ENCODE measurements at places on chromosomes 1 and 21.

DNA sequence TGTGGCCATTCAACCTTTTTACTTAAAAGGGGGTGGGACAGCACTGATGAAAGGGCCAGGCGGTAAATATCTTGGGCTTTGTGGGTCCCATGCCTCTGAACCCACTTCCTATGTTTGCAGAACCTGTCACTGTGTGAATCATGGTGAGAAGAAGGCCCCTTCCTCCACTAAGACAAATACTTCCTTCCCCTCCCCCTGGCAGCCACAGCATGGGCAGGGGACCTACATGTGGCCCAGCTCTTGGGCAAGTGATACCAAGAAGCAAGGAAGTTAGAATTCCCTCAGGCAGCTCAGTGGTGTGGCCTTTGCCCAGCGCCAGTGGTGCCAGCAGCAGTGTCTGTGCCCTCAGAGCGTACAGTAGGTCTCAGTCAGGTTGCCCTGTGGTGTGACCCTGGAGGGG lies 168.6 kb downstream of the TRIM33 start:
- DNase-seq, result no peak

- DNase-seq, result no peak
These were observed 4.1 kb downstream of the RNF223 start for GRCh38 chr1:1069711-1070676.

DNA sequence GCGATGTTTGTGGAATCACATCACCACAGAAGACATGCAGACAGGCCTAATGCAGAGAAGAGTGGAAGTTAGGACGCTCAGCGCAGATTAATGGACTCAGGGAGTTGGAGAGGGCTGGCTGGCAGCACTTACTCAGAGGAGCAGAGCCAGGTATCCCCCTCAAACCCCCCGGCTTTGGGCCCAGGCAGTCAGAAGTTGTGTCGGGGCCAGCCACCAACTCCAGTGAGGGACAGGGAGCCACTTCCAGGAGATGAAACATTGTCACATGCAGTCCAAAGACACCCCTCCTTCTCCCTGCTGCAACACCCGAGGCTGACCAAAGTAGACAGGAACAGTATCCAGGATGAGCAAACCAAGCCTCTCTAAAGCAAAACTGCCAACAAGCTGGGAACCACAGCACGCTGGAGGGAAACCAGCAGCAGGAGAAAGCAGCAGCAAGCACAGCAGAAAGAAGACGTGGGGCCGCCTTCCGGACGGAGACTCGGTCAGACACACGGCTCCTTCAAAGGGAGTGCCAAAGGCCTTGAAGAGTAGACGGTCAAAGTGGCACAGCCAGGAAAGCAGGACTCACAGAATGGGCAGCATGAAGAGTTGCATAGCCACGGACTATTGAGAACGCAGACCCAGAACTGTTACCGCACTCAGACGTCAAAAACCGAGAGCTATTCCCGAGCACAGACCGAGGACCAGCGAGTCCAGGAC lies 149.3 kb downstream of the PCBP3 start:
- DNase-seq, result no peak

DNA sequence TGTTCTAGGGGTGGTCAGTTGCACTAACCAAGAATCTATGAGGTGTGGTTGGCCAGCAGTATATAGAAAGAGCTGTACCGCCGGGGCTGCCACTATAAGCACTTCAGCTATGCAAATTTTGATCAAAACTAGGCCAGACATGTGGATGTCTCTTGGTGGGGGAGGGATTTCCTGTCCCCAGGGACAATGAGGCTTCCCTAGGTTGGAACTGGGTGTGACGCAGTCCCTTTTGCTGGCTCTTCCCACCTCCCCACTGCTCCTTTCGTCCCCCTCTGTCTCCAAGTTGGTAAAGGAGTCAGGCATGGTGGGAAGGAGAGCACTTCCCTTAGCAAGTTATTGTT lies 13.6 kb downstream of the SDCCAG8 start:
- no peak for DNase-seq

GRCh38 chr1:201307760-201308499 lies 24.6 kb downstream of the PKP1 start:
- no peak for DNase-seq

DNA sequence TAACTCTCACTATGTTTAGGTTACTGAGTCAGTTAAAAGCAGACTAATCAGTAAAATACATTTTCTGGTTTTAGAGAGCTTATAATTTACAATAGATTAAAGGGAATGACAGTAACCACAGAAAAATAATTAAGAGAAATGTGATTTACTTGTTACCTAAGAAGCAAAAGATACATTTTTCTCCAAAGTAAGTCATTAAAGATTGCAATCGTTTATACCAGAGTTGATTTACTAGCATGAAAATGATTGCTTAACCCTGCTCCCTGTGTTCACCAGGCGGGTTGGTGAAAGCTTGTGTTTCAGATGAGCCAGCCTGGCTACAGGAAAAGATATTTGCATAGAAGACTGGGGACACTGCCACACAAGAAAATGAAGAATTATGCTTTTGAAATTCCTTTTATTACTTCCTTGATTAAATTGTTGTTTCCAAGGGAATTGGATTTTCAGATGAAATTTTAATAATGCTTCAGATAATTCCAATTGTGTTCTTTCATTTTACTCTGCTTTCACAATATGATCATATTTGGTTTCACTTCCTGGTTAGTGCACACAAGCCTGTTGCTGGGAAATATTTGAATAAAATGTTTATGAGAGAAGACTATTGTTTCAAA lies 27.9 kb downstream of the LRRC8B start:
- no peak for DNase-seq

DNA sequence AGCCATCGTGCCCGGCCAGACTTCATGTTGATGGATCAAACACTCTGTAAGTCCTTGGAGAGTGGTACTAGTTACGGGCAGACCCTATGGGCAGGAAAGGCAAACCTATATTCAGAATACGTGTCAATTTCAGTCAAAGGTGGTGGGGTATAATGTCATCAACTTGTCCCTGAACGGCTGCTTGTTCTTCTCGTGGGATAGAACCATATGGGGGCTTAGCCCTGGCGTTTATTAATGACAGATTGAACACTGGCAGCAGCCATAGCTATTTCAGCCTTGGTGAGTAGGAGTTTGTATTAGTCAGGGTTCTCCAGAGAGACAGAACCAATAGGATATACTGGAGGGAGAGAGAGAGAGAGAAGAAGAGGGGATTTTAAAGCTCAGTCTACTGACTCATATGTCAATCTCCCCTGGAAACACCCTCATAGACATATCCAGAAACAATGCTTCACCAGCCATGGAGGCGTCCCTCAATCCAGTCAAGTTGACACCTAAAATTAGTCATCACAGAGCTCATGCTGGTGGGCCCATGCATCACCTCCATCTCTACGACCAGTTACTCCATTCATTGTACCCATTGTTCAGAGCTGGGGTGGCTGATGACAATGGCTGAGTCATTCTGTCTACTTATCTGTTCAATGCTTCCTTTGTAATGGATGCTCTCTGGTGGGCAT lies 16.1 kb upstream of the AQP10 start:
- no peak for DNase-seq

DNA sequence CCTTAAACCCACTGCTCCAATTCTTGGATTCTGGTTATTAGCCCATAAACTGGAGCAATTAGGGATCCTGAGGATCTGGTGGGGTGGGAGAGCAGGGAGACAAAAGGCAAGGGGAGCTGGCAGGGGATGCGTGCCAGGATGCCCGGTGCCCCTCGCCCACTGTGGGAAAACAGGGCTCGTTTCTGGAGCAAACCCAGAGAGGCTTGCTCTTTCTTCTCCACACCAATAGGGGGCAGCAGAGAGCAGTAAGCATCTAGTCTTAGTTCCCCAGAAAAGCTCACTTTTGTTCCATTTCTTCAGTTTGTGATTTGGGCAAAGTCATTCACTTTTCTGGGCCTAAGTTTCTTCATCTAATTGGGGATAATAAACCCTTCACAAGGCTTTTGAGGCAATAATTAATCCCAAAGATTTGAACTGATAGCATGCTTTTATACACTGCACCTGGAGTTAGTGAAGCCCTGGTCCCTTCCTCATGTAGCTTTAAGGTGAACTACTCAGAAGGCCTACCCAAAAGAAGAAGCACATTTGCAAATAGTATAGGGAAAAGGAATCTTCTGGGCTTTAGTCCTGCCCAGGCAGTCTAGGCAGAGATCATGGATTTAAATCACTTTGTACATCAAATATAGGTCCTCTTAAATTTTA lies 160.6 kb upstream of the USP24 start:
- DNase-seq, result no peak

GRCh38 chr1:231611111-231611510 lies 15.5 kb upstream of the DISC1 start:
- no peak for DNase-seq

DNA sequence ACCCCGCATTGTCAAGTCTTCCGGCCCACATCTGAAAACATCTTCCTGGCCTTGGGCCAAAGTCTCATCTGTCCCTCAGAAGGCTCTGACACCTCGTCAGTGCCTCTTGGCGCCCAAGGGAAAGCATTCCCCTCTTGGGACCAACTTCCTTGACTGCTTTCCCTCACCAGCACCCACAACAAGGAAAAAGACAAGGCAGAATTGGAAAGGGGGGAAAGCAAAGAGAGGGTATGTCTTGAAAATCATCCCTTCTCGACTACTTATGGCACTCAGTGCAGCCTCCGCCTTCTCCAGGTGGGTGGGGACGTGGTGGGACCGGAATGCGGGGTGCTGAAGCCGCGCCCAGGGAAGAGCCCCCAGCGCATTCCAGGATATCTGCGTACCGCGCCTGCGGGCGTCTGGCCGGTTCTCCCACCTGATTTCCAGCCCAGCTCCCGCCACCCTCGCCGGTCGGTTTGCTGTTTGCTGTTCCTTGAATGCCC lies 554 bp upstream of the SLC39A1 start:
- DNase-seq, result no peak

DNA sequence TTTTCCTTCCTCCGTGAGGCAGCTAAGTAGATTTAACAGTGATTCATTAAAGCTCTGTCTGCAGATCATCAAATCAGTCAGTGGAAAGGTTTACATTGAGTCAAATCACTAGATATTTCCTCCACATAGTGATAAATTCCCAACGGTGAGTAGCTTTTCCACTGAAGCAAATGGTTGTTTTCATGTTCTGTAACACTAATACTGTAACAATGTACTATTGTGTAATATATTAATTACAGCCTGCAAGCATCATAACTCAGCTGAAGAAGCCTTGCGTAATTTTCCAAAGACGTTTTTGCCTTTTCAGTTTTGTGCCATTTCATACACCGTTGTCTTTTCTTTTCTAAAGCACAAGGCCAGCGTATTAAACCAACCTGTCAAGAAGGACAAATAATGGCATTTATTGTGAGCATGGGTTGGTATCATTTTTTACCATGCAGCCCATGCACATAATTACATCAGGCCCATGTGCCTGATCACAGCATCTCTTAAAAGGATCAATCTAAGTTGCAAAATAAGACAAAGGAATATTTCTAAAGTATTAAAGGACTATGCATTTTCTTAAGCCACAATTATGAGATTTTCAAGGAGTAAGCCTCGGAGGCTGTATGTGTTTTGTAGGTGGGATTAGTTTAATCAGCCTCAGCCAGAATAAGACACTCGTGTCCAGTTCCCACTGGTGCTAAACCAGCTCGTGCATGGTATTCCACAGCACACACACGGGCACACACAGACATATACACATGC lies 16.7 kb upstream of the PDE9A start:
- DNase-seq, result no peak

DNA sequence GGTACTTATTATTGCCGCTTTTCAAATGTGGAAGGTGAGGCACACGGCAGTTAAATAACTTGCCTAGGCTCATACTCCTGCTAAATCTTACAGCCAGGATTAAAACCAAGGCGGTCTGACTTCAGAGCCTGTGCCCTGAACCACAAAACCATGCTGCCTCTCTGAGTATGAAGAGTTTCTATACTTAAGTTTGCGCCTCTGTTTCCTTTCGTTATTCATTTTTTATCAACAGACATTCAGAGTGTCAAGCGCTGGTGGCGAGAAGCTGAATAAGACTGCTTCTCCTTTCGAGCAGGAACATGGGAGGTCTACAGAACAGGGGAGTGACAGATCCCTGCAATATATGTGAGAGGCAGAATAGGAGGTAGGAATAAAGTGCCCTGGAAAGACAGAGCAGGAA lies 96.0 kb upstream of the DUSP10 start:
- no peak for DNase-seq

- DNase-seq, result no peak
These were observed 28.4 kb downstream of the EGLN1 start for GRCh38 chr1:231393668-231394067.

DNA sequence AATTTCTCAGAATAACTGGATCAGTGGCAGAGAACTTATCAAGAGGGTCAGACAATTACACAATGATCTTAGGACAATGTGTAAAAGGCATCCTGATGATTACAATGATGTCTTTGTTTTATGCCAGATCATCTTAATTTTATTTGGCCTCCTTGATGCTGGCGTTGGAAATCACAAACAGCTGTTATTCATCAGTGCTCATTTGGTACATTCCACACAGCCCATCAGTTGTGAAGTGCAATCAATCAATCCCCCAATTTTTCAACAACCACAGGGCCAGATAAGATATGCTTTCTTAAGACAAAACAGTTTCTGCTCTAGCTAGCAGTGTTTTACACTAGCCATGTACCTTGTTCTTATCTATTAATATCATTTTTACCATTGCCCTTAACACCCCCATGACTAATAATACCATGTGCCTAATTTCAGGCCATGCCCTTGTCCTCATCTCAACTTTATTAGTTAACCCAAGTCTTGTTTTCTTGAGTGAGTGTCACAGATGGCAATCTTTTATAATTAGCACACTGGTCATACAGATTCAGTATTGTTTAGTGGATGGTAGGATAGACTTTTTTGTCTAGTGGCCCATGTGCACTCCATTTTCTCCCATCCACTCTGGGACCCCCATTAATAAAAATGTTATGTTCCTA lies 40.8 kb upstream of the COL24A1 start:
- no peak for DNase-seq

- no peak for DNase-seq
These were observed 73.5 kb upstream of the PDC start for GRCh38 chr1:186534401-186534800.

GRCh38 chr1:218171302-218171893 lies 113.7 kb upstream of the RRP15 start:
- DNase-seq, result no peak

GRCh38 chr1:212607913-212608391 lies 609 bp upstream of the ATF3 start:
- DNase-seq, result no peak

DNA sequence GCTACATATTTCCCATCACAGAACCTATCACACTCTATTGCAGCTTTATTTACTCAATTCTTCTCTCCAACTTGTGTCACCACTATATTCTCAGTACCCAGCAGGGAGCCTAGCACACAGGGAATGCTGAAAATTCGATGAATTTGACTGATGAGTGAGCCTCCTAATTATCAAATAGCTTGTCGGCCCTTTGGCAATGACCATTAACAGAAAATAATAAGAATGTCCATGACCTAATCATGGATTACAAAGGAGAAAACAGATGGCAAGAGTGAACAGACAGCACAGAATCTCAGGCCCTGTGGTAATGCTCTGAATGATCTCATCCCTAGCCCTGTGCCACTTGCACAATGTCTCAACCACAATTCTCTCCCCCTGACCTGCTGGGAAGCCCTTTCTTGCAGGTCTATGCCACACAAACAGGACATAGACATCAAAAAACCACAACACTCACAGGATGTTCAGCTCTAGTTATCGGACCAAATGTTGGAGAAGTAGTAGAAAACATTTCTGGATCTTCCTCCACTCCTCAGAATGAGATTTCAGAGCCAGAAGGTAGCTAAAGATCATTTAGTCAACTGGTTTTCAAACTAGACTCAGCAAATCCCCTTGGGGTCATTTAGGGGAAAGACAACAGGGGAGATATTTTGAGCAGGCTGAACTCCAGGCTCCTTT lies 68.4 kb downstream of the LUZP1 start:
- no peak for DNase-seq

Data from cerebellar nuclear complex (tissue), 1 donor.